Common myeloid progenitor, CD34-positive (primary cell): ENCODE measurements at places on chromosomes 16 and 17.

DNA sequence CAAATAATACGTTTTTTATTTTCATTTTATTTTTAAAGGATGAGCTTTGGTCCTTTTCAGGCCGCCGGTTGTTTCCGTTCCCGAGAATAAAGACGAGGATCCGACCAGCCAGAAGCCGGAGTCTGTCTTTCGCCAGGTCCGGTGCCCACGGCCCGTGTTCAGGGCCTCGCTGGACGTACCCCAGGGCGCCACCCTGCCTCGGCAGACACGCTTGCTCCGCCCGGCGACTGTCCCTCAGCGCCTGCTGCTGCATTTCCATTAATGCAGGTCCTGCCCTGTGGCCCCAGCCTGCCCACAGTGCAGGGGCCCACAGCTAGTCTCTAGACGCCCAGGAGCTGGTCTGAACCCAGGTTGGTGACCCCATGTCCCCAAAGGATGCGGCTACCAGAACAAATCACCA, 15.6 kb downstream of the METRNL start:
- DNase-seq: no peak

GRCh38 chr17:58338841-58339754, 10.5 kb upstream of the TSPOAP1 start:
- peak; percentile 68 for DNase-seq

- DNase-seq: no peak
Measured at GRCh38 chr17:2365132-2365531, 27.8 kb downstream of the SGSM2 start.

DNA sequence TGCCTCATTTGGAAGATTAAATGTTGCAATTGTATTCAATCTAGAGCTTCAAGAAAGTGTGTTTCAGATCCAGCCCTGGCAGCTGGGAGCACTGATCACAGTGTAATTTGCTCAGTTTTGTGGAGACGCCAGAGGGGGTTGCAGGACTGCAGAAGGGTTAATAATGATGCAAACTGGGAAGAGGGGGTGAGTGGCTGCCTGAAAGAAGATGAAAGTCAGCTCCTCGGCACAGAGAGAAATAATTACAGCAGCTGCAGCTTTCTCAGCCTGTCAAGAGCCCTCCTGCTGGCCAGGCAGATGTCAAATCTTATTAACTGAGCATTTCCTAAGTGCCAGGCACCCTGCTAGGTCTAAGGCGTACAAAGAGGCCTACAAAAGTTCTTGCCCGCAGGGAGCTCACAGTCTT, 97.7 kb downstream of the ZNF18 start:
- no peak for DNase-seq

GRCh38 chr17:7549401-7550055, 670 bp downstream of the TNFSF12 start:
- no peak for DNase-seq

DNA sequence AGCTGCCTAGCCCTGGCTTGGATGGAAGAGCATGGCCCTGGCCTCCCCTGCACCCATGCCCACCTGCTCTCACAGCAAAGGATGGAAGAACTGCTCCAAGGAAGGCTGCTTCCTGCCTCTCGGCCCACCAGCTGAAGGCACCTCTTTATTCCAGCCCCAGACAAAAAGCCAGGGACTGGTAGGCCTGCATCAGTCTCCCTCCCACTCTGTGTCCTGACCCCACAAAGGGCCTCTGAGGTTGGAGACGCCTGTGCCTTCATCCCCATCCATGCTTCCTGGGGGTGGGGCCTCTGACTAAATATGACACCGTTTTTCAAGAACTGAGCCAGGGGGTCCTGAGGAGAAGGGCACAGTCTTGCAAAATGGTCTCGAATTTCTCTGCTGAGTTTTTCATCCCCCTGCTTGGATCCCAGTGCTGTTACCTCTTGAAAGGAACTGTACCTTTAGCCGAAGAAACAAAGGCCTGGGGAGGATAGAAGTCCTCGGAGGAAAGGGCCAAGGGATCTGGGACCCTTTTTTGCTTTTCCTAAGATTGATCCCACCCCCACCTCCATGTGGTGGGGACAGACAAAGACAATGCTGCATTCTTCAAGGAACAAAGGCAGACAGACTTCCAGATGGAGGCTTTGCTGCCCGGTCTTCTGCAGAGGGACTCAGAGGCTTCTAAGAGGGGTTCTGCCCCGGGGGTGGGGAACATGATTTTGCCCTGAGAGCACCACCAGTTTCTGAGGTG, 5.2 kb downstream of the C17orf50 start:
- DNase-seq: no peak

- no peak for DNase-seq
Measured at GRCh38 chr17:7383371-7383741, 2.5 kb downstream of the TNK1 start.

DNA sequence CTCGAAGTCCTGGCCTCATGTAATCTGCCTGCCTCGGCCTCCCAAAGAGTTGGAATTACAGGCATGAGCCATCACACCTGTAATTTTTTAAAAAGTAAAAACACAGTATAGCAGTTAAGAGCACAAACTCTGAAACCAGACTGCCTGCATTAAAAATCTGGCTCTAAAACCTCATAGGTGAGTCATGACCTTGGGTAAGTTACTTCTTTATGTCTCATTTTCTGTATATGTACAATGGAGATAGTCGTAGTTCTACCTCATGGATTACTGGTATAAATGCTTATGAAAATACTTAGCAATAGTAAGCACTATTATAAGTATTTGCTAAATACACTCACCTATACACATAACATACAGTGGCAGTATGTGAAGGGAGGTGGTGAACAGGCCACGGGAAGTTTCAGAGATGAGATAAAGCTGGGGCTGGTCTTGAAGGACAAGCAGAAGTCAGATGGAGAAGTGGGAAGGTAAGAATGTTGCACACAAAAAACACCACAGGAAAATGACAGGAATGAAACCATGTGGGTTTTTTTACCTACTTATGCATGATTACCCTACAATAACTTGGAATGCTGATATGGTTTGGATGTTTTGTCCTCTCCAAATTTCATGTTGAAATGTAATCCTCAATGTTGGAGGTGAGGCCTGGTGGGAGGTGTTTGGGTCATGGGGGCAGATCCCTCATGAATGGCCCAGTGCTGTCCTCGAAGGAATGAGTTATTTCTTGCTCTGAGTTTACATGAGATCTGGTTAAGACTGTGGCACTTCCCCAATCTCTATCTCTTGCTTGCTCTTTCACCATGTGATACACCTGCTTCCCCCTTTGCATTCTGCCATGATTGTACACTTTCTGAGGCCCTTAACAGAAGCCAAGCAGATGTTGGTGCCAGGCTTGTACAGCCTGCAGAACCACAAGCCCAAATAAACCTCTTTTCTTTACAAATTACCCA, 33.9 kb downstream of the ZNF652 start:
- DNase-seq: no peak

DNA sequence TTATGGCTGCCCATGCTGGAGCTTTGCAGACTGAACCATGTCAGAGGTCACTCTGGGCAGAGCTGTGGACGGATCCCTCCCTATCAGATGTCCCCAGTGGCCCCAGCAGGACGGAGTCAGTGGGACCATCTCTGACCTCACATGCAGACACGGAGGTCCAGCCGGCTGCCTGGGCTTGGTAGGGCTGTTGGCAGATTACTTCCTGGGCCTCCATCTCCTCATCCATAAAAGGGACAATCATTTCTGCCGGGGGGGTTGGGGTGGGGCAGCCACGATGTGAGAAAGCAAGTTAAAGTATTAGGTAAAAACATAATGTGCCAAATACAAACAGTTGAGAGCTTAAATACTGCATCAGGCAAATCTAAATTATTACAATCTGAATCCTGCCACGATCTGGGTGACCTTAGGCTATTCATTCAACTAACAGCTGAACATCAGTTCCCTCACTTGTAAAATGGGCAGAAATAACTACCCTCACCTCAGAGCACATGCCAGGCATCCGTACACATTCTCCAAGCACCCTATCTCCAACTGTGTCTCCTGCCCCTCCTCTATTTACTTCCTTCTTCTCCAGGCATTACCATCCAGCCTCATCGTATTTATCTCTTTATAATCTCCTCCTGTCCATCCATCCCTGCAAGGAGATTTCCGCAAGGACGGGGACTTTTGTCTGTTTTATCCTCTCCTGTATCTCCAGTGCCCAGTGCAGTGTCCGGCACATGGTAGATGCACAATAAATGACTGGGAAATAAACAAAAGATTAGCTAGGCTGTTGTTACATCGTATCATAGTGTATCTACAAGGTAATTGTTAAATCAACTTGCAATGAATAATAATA, 192.3 kb upstream of the FOXF1 start:
- DNase-seq: no peak

GRCh38 chr17:35586569-35587073, 501 bp upstream of the AP2B1 start:
- no peak for DNase-seq

DNA sequence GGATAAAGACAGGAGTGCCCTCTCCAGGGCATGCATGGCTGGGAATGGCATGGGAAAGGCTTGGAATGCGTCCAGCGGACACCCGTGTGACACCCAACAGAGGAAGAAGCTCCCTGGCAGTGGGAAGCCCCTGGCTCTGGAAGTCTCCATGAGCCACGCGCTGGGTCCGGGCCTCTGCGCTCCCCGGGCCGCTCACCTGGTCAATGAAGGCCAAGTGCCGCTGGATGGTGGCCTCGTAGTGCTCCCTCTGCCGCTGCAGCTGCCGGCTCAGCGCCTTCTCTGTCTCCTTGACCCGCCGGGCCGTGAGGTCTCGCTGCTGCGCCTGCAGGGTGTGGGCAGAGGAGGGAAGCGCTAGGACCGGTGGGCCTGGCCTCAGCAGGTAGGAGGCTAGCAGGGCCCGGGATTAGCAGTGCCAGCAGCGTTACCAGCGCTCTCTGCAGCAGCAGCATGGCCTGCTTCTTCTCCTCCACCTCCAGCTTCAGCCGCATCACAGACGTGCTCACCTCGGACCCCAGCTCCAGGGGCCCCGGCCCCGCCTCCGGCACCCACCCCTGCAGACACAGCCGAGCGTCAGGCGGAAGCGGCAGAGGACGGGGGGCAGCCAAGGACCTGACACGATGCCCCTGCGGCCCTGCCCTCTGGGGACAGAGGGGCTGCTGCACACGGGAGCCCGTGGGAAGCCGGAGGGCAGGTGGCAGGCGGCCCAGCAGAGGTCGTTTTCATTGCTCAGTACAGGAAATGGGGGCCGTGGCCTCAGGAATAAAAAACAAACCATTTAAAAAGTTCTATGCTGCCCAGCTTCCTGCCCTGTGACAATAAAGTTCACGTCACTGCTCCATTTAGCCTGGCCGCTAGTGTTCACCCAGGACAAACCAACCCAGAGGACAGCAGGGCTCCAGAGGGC, 26.0 kb downstream of the CEP131 start:
- no peak for DNase-seq

DNA sequence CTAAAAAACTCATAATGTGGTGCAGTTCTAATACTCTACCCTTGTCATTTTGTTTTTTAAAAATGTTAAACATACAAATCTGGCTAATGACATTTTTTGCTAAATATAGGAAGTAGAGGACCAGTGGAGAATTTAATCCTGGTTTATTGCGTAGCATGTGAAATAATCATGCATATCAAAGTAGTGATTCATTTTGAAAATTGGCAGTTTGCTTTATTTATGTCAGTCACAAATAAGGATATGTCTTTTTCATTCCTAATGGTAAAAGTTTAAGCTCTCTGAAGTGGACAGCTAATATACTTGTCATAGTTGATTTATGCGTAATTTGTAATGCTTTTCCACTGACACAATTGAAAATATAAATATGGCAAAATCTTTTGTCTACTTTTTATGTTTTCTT, 224.2 kb downstream of the BCAS3 start:
- DNase-seq: no peak

- no peak for DNase-seq
Measured at GRCh38 chr16:46844771-46845170, 13.8 kb upstream of the C16orf87 start.

- peak; percentile 71 for DNase-seq
Measured at GRCh38 chr17:27531469-27531961, 75.3 kb downstream of the KSR1 start.

- DNase-seq: no peak
Measured at GRCh38 chr16:78198288-78198687, 98.8 kb downstream of the WWOX start.

GRCh38 chr16:7584561-7584960, 251.9 kb downstream of the RBFOX1 start:
- DNase-seq: no peak

- DNase-seq: no peak
Measured at GRCh38 chr17:68601565-68602288, 560 bp upstream of the FAM20A start.

DNA sequence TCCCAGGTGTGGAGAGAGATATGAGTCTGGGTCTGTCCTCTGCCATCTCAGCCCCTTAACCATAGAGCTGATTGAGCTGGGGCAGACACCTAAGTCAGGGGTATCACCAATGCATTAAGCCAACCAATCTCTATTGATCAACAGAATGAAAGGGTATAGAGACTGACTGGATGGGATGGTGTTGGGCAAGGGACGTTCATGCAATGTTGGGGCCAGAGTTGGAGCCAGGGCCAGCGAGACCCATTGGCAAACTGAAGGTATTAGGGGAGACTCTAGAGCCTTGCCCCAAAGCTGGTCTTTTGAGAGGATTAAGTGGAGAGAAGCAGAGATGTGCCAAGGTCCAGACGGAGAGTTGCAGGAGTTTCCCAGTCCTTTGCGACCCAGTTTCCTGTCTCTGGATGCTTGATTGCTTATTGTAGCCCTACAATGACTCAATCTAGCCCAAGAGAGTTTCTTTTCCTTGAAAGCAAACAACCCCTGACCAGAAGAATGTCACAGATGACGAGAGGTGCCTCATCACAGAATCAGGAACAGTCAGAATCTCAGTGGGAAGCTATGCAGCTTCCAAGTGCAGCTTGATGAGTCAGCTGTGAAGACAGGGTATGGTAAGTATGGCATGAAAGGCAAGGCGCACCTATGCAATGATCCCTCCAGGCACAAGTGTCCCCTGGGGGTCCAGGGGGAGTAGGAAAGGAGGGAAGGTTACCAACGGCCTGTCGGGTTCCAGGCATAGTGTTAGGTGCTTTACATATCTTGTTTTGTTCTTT, 137.2 kb downstream of the UTP18 start:
- DNase-seq: no peak

DNA sequence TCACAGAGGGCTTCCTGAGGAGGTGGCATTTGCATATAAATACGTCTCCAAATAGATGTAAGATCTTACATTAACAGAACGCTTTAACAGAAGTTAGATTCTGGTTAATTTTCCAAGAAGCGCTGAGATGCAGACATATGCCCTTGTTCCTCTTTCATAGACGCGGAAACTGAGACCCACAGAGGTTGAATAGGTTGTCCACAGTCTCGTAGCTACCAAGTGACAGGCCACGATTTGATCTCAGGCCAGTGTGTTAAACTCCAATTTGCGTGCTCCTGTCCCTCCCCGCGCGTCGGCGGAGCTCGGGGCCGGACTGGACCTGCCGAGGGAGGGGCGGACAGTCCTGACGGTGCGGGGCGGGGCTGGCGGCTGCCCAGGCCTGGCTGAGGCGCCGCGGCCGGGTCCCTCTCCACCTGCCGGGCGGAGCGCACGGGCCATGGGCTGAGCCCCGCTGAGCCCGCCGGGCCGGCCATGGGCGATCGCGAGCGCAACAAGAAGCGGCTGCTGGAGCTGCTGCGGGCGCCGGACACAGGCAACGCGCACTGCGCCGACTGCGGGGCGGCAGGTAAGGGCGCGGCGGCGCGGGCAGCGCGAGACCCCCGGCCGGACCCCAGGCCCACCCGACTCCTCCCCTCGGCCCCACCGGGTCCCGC, at the start of gene ADAP2:
Gene ADAP2, plus strand, starts transcription at position 402 of the 653 bp plus-strand sequence. Its CDS starts 70 bp downstream, at position 472.
- no peak for DNase-seq

GRCh38 chr17:13550291-13550690, 51.4 kb downstream of the HS3ST3A1 start:
- peak; percentile 6 for DNase-seq
